Progenitor cell of endocrine pancreas (in vitro differentiated cells): ENCODE measurements at places on chromosomes 2 and 18.
A peak's percentile ranks its signal among the peaks of the same experiment; 100 is the strongest.

DNA sequence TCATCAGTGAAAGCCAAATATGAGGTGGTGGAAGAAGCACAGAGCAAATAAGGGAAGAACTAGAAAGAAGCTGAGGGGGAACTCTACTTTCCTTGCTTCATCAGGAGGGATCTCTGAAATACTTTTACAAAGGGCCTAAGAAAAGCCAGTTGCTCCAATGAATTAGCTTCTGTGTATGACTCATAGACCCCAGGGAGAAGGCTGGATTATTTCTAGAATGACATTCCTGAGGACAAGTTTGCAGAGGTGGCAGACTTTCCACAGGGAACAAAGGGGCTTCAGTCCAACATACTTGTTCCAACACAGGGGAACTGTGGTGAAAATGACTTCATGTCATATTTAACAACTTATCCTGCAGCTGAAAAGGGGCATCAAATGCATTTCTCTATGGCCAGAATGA, 29.0 kb downstream of the DOK1 start:
- DNase-seq, result no peak

DNA sequence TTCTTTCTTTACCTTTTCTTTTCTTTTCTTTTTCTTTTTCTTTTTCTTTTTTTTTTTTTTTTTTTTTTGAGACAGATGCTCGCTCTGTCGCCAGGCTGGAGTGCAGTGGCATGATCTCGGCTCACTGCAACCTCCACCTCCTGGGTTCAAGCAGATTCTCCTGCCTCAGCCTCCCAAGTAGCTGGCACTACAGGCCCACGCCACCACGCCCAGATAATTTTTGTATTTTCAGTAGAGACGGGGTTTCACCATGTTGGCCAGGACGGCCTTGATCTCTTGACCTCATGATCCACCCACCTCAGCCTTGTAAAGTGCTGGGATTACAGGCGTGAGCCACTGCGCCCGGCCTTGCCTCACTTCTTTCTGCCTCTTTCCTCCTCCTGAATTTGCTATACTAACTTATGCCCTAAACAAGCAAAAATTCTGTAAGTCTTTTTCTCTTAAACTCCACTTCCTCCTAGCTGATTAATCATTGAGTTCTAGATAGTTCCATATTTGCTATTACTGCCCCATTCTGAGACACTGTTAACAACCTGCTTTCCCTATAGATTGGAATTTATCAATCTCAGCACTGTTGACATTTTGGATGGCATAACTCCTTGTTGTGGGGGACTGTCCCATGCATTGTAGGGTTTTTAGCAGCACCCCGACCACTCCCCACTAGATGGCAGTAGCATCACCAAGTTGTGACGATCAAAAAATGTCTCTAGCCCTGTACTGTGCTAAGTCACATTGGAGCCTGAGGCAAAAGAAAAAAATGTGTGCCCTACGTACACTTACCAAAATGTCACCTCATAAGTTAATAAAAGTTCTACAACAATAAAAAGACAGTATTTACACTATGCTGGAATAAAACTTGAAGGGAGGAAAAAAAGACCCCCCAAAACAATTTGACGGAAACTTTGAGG, 16.4 kb upstream of the THADA start:
- peak; percentile 46 for DNase-seq

DNA sequence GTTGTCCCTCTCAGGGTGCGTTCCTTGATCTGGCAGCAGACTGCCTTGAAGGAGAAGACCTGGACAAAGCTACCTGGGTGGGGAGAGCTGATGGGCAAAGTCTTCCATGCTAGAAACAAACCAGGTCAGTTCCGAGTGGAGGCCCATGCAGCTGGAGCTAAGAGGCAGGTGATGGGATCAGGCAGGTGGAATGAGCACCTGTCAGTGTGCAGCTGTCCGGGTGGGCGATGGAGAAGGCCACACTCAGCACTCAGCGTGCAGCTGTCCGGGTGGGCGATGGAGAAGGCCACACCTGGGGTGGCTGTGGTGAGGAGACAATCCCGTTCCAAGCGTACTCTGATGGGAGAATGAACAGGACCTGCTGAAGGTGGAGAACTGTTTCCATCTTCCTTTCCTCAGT, 237.3 kb upstream of the MYT1L start:
- no peak for DNase-seq

DNA sequence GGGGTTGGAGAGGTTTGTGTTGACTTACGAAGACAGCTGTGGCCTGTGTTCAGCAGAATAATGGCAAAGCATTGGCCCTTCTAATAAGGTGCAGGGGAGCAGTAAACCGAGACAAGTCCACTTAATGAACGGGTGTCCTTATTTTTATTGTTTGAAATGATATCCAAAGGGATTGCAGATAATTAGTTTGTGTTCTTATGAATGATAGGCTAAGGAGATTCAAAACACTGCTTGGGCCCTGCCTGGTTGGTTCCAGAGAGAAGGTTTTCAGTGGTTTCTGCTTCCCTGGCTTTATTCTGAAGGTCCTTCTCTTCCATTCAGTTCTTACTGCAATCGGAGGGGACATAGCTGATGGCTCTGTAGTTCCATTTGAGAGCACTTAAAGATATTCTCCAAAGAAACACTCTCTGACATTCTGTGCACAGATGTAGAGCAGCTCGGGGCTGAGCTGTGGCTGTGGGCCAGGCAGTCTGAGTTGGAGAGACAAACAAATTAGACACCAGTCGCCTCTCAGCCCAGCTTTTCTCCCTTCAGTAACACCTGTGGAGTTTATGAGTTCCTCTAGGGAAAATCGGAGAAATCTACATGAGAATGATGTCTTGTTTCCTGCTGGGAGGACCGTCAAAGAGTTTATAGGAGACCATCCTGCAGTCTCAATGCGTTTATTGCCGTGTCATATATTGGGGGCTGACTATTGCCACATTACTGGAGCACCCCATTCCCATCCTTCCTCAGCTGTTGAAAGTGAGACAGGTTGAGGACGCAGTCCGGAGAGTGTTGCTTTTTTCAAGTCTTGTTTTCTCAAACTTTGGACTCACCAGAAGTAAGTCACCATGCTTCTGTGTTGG, 6.5 kb downstream of the GREB1 start:
- no peak for DNase-seq

- DNase-seq, result no peak
These were observed 614.4 kb upstream of the GYPC start for GRCh38 chr2:126041391-126042047.

GRCh38 chr18:26133652-26134051, at the start of gene PSMA8:
Gene PSMA8 (plus strand): TSS chr18:26133869. CDS start chr18:26133966, 97 bp downstream.
- no peak for DNase-seq

GRCh38 chr2:64283641-64284361, 139.6 kb upstream of the PELI1 start:
- DNase-seq, result no peak

DNA sequence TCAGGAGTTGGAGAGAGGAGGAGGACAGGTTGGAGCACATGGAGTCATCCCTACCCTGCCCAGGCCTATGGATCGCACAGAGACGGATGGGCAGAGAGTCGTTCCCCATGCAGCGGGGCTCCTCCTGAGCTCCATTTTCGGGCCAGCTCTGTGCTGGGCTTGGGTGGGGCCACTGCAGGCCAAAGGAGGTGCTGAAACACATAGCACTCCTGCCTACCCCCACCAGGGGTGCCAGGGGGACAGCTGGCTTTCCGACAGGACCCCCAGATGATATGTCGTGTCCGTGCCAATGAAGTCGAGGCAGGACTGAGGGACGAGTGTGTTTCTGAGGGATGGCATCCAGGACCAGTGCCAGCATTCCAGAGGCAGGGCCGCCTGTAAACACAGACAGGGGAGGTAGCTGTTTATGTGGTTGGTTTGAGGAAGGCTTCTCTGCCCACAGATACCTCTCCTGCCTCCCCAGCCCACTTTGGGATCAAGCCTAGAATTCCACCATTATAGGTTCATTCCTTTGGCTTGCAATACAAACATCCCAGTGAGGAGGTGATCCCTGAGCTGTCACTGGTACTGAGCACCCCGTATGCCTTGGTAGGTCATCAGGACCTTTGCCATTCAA, 116.6 kb downstream of the GLI2 start:
- no peak for DNase-seq

GRCh38 chr18:33873112-33873511, 295.1 kb downstream of the ASXL3 start:
- no peak for DNase-seq

- no peak for DNase-seq
These were observed 13.9 kb upstream of the D2HGDH start for GRCh38 chr2:241720560-241720959.

DNA sequence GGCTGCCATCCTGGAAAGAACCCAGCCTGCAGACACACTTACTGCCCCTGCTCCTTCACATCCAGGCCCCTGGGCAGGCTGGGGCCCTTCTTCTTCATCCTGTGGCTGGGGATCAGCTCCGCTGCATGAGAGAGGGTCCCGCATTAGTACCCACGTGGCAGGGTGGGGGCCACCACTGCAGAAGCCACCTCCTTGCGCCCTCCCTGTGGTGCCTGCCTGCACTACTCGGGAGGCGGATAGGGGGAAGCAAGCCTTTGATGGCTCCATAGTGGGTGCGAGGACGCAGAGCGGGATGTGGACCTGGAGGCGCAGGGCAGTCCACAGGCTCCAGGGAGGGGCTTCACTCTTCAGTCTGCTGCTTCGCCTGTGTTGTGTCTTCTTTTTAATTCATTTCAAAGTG, 46.7 kb downstream of the GPC1 start:
- no peak for DNase-seq

DNA sequence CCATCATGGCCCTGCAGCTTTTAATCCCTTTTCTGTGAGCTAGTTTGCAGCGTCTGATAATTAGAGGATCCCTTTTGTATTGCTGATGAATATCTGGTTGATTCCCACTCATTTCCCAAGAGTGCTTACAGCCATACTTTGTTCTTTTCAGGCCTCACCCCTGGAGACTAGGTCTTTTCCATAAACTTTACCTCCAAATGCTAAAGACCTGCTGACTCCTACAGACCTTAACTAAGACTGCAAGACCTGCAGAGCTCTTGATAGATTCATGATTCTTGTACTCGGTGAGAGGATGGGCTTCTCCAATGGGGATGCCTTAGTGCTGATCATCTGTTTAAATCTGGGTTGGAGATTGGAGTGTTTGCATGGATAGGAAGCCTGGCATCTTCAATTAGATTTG, 33.1 kb upstream of the DYNAP start:
- no peak for DNase-seq

DNA sequence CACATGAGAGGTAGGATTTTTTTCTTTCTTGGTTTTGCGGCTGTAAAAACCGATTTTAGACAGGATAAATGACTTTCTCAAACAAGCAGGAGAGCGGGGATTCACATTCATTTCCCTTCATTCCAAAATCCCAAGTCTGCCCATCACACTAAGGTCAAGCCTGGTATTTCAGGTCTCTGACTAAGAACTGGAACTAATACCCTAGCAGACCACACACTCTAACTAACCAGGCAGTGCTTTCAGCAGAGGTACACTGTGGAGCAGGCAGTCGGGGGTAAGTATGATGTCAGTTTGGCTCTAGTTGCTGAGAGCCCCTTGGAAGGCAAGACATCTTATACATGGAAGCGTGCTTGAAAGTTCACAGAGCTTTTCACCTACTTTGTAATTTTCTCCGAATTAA, 128.1 kb upstream of the LHCGR start:
- DNase-seq, result no peak

GRCh38 chr18:61755555-61755954, 137.3 kb downstream of the RNF152 start:
- no peak for DNase-seq

- DNase-seq, result no peak
These were observed 2.5 kb upstream of the KYNU start for GRCh38 chr2:142875010-142875409.

DNA sequence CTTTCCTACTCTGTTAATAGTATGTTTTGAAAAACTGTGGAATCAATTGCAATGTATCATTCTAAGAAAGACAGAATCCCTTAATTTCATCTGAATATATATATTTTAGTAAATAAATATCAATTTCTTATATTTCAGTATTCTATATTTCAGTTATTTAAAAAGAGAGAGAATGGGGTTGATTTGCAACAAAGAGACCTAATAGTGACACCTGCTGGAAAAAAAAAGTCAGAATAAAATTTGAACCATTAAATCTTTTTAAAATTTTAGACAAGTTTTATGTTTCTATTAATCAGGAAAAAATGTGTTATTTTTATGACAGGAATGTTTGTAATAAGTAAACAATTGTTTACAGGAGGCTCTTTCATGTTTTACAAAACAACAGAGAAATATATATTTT, 20.7 kb upstream of the CCNT2 start:
- DNase-seq, result no peak

- DNase-seq, result no peak
These were observed 99.1 kb upstream of the ARHGAP15 start for GRCh38 chr2:143030127-143030526.

GRCh38 chr2:232235716-232236115, 142.8 kb upstream of the ALPP start:
- DNase-seq, result no peak

GRCh38 chr2:8303322-8303832, 378.5 kb upstream of the ID2 start:
- no peak for DNase-seq

- DNase-seq, result peak; percentile 29
These were observed at the start of gene FBLN7 for GRCh38 chr2:112138159-112139032. Gene FBLN7 (plus strand): TSS chr2:112138385. CDS start chr2:112138656, 271 bp downstream.

DNA sequence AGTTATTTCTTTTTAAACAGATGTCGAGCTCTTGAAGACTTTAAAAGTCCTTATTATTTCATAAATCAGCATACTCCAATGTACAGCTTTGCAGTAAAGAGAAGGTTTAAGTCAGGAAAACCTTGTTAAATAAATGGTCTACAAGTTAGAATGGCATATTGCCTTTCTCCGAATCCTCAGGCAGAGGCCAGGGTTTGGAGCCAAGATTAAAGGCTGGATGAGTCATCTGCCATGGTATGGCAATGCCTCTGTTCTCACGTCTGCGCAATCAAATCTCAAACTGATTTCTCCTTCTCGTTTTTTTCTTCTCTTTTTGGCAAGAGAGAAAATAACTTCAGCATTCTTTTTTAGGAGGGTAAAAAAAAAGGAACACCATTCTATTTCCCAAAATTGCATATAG, 5.6 kb upstream of the KCNJ3 start:
- DNase-seq, result no peak

DNA sequence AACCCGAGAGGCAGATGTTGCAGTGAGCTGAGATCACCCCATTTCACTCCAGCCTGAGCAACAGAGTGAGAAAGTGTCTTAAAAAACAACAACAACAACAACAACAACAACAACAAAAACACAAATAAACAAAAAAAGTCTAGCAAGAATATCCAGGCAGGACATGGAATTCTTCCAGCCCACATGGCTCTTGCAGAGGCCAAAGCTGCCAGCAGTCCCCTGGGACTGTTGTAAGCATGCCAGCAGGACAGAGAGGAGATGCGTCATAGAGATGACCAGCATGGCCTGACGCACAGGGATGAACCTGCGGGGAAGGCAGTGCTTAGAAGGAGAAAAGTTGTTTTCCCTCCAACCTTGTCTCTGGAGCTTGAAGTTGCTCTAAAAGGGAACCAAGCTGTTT, 182.3 kb upstream of the PGAP1 start:
- DNase-seq, result no peak

DNA sequence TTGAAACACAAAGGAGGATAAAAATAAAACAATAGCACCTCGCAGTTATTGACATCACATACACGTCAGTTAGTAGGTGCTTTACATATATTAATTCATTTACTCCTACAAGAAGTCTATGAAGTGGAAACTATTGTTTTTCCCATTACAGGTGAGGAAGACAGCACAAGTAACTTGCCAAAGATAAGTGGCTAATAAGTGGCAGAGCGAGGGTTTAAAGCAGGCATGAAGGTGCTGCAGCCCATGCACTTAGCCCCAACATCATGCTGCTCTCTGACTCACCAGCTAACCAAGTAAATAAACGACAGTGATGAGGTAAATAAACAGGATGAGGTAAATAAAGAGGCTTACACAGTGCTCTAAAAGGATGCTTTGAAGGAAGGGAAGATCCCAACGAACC, 498.6 kb upstream of the ZEB2 start:
- DNase-seq, result no peak

GRCh38 chr2:30255026-30255425, 23.7 kb downstream of the LBH start:
- no peak for DNase-seq
